Fibroblast of villous mesenchyme (primary cell): ENCODE measurements at places on chromosomes 2 and 18. TPM values are rescaled to one million over a fixed set of nuclear protein-coding genes. Genes with fewer than 3 reads are reported as not detected.

- DNase-seq = no peak
Observed at GRCh38 chr2:186036862-186037449, 298.4 kb downstream of the FSIP2 start.

DNA sequence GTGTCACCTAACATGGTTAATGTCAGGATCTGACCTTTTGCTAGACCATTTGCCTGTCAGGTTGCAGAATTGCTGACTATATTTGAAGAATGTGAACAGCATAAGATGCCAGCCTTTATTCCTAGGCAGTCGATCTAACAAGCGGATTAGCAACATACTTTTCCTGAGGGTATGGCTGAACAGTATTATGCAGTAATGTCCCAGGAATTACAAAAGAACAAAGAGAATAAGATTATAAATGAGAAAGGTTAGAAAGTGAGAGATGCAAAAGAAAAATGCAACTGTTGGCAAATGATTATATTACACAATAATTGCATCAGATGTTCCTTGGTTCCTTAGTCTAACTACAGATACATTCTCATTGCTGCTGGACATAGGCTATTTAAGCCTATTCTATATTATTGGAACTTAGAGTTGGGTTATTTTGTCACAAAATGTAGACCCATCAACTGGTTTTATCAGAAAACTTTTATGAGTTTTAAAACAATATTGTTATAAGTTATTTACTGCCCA lies 647.1 kb upstream of the CRIM1 start:
- no peak for DNase-seq

- no peak for DNase-seq
Observed at GRCh38 chr2:206970589-206971360, 31.5 kb downstream of the CPO start.

- no peak for DNase-seq
Observed at GRCh38 chr2:84487298-84487996, 28.4 kb upstream of the SUCLG1 start.

GPC1 gene
- total RNA-seq = 88.9 and 106 TPM in 2 replicates
